CD4-positive, alpha-beta T cell (primary cell): ENCODE measurements at places on chromosomes 2 and 18.

DNA sequence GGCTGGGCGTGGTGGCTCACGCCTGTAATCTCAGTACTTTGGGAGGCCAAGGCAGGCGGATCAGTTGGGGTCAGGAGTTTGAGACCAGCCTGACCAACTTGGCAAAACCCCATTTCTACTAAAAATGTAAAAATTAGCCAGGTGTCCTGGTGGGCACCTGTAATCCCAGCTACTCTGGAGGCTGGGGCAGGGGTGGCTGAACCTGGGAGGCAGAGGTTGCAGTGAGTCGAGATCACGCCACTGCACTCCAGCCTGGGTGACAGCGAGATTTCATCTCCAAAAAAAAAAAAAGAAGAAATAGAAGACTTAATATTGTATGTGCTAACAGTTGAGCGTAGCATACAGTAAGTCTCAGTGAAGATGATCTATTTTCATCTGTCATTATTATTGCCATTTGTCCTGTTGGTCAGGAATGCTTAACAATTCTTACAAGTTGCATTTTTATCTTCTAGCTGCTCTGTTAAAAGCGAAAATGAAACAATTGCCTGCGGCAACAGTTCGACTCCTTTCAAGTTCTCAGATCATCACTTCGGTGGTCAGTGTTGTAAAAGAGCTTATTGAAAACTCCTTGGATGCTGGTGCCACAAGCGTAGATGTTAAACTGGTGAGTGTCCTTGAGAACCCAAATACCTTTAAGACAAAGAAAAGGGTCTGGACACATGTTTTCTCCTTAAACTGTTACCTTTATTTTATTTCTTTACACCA lies 7.2 kb downstream of the PMS1 start:
- DNase-seq: no peak

DNA sequence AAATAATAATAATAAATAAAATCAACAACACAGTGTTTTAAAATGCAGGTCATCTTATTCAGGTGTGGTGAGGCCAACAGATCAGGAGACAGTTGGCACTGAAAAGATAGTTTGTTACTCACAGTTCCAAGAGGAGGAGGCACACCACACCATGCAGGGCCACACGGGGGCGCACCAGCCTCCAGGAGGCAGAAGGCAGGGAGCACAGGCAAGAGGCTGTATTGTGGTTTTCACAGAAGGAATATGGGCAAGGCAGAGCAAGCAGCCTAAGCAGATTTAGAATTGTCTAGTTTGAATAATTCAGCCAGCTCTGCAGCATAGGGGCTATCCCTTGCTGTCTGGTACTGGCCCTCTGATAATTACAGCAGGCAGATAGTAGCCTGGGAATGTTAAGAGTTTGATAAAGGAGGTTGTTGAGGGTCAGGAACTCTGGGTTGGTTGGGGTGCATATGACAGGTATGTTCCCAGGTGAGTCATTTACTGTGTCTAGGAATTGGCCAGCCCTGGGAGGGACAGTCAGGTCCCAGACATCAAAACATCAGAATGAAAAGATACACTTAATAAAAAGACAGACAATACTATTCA lies 31.3 kb downstream of the KIAA2012 start:
- no peak for DNase-seq

DNA sequence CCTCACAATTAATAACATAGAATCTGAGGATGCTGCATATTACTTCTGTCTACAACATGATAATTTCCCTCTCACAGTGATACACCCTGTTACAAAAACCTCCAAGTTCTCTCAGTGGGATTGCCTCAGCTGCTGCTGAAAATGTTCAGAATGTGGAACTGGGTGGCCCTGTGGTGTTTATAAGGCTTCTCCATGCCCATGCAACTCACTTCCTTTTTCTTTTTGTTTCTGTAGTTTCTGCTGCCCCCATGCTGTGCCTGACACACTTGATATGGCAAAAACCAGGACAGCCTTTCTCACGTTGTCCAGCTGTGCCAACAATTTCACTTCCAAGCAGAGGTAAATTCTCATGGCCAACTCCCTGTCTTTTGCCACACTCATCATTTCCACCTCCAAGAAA lies 206.2 kb downstream of the RPIA start:
- no peak for DNase-seq

DNA sequence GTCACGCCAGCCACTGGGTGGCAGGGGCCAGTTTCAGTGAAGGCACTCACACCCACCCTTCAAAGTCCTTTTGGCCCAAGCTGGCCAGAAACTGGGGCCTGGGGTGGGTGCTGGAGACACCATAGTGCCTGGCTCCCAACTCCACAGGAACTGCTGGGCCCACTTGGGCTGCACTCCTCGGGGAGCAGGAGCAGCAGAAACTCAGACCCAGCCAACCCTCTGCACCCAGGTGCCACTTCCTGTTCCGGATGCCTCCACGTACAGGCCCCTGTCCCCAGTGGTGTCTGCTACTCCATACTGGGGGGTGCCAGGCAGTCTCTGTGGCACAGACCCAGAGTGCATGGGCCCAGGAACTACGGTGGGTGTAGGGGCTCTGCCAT lies 42.5 kb upstream of the ZNF519 start:
- no peak for DNase-seq

DNA sequence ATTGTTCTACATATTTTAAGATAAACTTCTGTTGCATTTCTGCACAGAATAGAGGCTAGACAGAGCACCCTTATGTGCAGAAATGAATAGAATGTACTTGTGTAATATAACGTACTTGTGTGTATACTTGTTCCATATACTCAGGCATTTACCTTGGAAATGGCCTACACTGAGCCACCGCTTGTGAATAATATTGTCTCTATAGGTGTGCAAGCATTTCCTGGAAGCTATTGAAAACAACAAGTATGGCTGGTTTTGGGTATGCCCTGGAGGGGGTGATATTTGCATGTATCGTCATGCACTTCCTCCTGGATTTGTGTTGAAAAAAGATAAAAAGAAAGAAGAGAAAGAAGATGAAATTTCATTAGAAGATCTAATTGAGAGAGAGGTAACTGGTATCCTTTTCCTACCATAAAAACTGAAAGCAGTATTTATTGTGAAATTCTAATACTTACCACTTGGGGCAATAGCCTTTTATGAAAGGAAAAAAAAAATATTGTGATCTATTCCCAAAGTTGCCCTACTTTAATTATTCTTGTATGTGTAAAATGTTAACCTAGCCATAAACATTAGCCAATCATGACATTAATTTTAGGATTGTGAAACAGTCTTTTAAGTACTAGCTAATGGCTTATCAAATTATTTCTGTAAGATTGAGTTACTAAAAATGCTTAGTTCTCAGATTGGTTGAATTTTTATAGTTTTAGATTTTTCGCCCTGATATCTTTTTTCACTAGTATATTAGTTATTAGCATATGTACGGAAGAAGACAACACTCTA lies 18.0 kb downstream of the ZC3H15 start:
- DNase-seq: no peak

GRCh38 chr18:39780774-39781173 lies 2174.3 kb upstream of the PIK3C3 start:
- DNase-seq: no peak

DNA sequence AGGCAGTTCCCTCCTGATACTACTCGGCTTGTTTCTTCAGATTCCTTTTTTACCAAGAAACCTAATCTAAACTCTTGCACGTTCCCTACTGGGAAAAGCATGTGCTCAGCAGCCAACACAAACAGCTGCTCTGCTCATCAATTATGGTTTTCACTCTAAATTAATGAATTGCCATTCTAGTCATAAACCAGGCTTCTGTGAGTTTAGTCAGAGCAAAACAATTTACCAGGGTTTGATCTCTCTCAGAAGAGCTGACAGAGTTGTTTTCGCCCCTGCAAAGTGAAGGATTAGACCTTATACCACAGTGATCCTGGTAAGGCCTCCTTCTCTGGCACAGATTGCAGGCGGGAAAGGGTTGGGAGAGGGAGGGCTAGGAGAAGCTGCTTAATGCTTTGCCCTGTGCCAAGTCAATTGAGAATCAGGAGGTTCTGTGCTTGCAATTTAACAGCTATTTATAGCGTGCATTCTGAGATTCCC lies 57.2 kb downstream of the REEP1 start:
- DNase-seq: no peak

DNA sequence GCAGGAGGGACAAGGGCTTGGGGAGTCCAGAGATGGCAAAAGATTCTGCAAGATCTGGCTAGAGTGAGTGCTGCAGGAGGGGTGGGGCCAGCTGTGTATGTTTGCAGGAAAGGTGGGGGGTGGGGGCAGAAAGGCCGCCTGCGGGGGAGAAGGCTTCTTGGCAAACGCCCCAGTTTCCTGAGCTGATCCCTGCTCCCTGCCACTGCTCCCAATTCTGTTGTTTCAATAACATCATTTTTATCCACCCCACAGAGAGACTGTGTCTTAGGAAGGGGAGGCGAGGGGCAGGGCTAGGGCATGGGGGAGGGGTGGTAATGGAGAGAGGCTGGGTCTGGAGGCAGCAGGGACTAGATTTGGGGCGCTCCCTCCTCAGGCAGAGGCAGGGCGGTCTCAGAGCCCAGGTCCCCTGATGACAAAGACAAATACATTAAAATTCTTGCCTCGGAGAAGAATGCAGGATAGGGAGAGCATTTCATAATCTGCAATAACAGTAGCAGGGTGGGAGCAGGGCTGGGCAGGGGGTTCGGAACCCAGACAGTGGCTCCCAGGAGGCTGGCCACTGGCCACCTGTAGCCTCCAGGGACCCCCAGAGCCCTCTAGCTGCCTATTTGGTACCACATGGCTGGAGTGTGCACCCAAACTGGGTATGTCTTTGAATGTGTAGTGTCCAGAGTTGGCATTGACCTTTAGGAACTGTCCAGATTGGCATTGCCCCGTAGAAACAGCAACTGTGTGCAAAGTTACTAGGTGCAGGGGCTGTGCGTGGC lies 2.1 kb upstream of the WNT6 start:
- DNase-seq: no peak

DNA sequence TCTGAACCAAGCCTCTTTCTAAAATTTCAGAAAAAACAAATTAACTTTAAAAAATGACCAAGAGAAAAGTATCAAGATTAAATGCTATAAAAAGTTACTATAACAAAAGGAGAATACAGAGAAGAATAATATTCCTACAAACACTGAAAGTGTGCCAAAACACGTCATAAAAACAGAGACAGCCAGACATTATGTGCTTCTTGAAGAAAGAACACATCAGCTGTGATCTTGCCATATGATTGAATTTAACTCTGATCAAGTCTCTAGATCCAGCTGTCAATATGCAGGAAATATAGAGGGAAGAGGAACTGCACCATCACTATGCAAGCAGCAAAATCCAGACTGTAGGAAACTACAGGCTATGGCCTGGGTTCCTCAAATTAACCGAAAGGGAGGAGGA lies 33.7 kb upstream of the COL5A2 start:
- DNase-seq: no peak

DNA sequence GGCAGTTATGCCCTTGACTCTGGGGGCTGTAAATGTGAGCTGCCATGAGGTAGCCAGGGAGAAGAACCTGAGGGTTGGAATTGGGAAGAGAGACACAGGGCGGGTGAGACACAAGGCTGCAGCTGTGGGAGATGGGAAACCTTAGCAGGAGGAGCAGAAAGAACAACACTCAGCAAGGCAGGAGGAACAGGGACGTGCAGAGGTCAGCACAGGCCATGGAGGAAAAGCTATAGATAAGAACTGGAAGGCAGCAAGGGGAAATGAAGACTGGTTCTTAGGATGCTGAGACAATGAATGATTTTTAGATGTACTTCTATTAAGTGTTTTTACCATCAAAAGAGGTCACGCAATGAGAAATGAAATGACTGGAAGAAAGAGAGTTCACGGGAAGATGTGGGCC lies 80.2 kb downstream of the USP40 start:
- no peak for DNase-seq

DNA sequence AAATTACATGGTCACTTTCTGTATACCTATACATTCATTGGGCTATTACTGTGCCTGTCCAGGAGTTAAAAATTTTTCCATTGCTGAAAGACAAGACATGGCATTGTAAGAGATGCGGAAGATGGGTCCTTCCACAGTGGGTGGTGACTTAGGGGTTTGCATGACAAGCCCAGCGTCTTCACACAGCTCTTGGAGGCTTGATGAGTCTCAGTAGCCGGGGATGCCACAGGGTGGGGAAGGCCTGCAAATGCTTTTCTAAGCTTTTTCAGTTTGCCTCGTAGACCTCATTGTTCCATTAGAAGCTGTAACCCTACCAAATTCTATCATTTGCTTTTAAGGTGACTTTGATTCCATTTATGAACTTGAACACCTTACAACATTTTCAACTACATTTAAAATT lies 18.1 kb upstream of the MAPRE3 start:
- DNase-seq: no peak

DNA sequence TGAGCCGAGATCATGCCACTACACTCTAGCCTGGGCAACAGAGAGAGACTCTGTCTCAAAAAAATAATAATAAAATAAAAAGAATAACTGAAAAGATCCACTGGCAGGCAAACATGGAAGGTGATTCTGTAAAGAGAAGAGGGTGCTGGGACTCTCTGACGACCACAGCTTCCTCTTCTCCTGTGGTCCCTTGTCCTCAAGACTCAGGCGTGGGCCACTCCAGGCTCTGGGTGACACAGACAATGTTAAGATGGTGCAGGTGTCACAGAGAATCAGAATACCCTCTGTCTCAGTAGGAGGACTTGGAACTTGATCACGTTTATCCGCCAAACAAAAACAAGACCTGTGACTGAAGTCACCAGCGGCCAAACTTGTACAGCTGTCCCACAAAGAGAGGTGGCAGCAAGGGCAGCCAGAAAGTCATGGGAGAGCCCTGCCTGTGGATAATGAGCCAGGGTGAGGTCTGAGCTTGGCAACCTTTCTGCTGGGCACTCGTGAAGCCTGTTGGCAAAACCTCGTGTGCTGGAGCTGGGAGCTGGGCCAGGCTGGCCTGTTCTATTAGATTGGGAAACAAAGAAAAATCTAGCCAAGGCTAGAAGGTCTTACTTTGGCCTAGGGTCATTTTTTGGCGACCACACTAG lies 76.4 kb upstream of the ITGA6 start:
- DNase-seq: no peak

DNA sequence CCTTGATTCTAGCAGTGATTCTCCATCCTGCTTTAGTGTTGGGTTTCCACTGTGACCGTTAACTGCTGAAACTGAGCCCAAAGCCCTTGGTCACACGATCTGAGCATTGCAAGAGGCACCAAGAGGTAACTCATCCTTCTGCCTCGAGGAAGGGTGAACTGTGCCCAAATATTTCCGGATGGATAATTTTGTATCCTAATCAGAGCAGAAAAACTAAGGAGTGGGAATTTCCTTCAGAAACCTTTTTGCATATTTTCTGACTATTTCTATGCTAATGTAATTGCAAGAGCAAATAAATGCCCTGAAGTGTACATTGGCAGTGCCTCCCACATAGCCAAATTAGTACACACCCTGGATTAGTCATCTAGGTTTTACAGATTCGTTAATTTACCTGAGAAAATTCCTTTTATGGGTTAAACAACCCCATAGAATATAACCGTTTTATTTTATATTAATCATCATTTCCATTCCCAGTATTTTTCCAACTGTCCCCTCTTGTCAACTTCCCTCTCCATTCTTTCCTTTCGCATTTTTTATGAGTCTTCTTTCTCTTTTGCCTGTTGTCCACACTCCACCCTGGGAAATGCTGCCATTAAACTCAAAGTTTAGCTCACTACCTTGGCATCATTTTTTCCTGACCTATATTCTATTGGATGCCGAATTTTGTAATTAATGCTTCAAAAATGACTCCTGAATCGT lies 31.7 kb upstream of the COBLL1 start:
- DNase-seq: no peak
